Stimulated activated naive CD4-positive, alpha-beta T cell (primary cell): ENCODE measurements at places on chromosomes 2 and 18.

DNA sequence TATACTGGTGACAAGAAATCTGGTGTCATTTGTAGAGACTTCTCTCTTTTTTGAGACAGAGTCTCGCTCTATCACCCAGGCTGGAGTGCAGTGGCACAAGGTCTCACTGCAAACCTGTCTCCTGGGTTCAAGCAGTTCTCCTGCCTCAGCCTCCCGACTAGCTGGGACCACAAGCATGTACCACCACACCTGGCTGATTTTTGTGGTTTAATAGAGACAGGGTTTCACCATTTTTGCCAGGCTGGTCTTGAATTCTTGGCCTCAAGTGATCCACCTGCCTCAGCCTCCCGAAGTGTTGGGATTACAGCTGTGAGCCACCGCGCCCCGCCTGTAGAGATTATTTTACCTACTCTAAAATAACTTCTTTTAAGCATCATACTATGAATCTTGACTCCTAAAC lies 6.5 kb downstream of the HNRNPLL start:
- no peak for DNase-seq

DNA sequence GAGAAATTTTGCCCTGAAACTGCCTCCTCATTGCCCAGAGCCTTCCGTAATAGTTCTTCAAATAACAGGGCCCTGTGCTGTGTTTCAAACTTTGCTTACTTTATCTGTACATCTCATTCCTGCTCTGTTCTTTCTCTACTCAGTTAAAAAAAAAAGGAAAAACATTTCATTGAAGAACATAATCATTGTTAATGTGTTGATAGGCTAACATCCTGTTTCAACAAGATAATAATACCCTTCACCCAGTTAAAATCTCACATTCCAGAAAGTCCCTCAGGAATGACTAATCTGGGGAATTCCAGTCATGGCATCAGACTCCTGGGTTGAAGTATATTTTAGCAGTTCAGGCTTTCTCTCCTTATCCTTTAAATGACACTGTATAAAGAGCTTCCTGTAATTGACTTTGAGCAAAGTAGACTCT lies 45.6 kb upstream of the ITGAV start:
- no peak for DNase-seq

- no peak for DNase-seq
These were observed 274.4 kb upstream of the SLC14A2 start for GRCh38 chr18:45340884-45341283.

- no peak for DNase-seq
These were observed 81.9 kb downstream of the DGKD start for GRCh38 chr2:233436191-233436581.

GRCh38 chr18:33814546-33814945 lies 236.5 kb downstream of the ASXL3 start:
- DNase-seq = no peak

GRCh38 chr2:239341840-239342239 lies 59.0 kb downstream of the HDAC4 start:
- DNase-seq = no peak

DNA sequence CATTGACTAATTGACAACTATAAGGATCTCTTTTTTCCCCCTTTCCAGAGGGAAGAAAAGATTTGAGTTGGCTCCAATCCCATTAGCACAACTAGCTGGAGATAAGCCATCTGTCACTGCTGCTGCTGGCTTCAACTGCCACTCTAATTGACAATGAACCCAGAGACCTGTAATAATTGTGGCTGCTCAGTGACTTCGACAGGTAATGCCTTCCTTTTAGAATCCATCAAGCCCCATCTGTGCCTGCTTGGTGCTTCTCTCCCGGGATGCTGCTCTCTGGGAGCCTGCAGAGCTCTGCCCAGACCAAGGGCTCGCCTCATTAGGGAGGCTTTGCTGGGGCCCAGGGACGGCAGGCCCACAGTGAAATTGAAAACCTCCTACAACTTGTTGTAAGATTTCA lies 376.7 kb upstream of the SOX11 start:
- no peak for DNase-seq

GRCh38 chr2:88261725-88262124 lies 91.6 kb downstream of the THNSL2 start:
- no peak for DNase-seq

GRCh38 chr2:102106133-102106556 lies 36.4 kb upstream of the IL1R1 start:
- DNase-seq = no peak

- DNase-seq = no peak
These were observed 246.1 kb downstream of the TWIST2 start for GRCh38 chr2:239093952-239094351.

DNA sequence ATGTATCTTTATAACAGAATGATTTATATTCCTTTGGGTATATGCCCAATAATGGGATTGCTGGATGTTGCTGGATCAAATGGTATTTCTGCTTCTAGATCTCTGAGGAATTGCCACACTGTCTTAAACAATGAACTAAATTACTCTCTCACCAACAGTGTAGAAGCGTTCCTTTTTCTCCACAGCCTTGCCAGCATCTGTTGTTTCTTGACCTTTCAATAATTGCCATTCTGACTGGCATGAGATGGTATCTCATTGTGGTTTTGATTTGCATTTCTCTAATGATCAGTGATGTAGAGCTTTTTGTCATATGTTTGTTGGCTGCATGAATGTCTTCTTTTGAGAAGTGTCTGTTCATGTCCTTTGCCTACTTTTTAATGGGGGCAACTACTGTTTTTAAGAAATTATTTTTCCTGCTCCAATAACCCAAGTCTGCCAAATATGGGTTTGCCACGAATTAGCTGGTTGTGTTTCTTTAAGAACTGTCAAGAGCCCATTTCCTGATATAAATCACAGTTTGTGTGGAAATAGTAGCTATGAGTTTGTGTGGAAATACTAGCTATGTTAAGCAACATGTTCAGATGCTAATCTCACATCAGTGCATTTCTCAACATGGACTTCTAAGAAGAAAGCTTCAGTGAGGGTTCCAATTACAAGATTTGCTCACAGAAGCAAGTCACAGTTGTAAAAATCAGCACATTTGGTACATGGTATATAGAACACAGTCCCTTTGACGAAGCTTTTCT lies 259.4 kb downstream of the ANAPC1 start:
- no peak for DNase-seq

DNA sequence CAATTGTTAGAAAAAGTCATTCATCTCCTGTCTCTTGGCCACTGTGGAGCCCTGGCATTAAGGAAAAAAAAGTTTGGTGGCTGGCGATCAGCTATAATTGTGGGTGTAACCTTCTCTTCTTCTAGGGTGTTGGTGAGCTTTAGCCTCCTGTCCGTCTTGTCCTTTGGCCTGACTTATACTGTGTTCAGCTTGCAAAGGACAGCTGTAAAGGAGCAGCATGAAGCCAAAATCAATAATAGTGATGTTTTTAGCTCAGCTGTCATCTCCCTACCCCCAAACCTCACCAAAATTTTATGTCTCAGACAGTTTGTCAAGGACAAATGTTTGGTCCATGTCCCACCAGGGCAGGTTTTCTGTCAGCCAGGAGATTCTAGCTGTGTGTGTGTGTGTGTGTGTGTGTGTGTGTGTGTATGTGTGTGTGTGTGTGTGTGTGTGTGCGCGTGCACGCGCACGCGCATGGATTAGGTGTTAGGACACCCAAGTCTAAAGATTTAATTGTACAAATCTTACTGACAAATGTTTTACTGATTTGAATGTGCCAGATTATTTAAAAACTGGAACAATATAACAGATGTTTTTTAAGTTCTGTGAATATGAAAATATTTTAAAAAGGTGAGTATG lies 109.2 kb downstream of the PTPRM start:
- DNase-seq = no peak

GRCh38 chr2:47196499-47196898 lies 41.4 kb upstream of the STPG4 start:
- DNase-seq = no peak

DNA sequence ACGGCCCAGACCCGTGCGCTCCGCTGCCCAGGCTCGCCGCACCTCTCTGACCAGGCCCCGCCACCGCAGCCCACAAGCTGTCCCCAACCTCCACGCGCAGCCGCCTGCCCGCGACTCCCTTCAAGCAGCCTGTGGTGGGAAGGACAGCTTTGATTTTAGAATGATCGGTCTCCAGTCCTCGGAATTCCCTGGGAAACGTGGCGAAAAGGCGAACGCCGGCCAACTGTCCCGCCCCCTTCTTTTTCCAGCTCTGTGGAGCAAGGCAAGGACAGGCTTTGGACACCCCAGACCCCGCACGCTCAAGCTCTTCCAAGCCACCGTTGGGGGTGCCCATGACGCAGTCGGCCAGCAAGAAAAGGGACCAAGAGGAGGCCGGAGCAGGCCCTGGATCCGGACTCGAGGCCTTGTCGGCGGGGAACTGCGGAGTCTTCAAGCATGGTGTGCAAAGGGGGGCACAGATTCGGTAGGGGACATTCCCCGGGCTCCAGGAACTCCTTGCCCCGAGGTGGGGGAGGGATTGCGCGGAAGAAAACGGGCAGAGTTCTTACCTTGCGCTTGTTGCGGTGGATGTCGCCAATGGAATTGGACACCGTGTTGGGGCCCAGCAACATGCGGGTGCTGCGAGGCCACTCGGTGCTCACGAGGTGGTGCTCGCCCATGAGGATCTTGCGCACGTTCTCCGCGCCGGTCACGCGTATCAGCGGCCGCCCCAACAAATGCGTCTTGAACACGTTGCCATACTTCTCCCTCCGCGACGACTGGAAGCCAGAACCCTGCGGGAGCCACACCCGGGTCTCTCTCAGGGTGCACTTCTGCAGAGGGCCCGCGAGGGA lies 4.0 kb downstream of the CYP26B1 start:
- no peak for DNase-seq

DNA sequence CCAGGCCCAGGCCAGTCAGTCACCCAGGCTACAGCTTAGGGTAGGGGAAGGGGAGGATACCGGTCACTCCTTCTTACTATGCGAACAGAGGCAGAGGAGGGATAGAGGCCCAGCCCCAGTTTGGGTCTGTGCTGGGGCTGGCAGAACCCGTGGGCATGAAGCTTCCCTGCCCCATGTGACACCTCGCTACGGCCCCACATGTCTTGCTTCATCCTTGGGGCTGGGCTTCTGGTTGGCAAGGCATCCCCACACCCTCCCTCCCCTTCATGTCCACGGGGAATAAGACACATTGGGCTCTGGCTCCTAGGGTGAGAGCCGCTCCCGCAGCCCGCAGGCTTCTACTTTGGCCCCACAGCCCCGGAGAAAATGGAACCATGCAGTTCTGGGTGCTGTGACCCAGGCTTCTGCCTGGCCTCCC lies 32.4 kb downstream of the HS1BP3 start:
- DNase-seq = no peak

DNA sequence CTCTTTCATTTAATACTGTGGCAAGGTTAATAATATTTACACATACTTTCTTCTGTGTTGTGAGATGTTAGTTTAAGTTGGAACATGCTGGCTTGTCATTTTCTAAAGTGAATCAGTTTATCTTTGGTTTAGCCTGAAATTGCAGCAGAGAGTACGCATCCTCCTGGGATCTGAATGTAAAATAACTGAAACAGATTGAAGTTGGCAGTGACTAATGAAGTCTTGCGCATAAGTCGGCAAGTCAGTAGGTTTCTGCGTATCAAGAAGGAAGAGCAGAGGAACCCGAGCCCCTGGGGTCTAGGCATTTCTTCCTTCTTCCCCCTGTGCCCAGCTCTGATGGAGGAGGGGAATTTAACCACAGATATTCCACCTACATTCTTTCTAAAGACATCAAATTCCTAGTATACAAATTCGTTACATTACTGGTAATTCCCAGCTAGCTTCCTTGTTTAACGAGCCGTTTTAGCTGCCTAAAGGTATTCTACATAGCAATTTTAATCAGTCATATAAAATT lies 392.1 kb upstream of the RAB12 start:
- DNase-seq = no peak

GRCh38 chr2:18473241-18474181 lies 86.9 kb downstream of the RDH14 start:
- no peak for DNase-seq

DNA sequence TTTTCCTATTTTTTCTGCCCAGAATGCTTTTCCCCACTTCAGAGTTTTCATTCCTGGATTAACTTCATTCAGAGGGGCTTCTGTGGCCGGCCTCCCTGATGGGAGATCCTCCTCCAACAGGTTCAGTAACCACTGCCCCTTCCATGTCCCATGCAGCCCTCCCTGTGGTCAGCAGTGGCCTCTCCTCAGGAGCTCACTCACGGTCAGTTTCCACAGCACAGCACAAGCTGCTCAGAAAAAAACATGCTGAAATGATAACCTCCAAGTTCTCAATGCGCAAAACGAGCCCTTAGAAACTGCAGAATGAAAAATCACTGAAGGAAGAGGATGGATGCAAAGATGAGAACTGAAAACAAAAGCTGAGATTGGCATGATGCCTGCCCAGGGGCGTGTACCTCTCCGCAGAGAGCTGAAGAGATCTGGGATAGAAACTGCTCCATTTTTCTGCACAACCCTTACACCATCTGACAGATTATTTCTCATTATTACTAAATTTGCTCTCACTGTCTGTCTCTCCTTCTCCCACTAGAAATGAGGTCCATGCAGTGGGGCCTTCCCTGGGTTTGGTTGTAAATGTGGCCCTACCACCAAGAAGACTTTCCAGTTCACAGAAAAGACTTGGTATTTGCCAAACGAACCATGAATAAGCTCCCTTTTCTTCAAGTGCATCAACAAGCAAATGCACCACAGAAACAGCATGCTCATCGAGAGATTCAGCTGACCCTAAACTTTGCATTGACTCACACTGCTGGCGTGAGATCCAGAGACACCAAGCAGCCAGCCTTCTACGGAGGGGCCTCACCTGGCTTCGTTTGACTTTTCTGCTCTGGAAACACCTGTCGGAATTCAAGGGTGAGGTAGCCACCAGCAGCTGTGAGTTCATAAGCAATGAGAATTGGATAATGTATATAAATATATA lies 51.5 kb downstream of the TMEM18 start:
- DNase-seq = no peak

DNA sequence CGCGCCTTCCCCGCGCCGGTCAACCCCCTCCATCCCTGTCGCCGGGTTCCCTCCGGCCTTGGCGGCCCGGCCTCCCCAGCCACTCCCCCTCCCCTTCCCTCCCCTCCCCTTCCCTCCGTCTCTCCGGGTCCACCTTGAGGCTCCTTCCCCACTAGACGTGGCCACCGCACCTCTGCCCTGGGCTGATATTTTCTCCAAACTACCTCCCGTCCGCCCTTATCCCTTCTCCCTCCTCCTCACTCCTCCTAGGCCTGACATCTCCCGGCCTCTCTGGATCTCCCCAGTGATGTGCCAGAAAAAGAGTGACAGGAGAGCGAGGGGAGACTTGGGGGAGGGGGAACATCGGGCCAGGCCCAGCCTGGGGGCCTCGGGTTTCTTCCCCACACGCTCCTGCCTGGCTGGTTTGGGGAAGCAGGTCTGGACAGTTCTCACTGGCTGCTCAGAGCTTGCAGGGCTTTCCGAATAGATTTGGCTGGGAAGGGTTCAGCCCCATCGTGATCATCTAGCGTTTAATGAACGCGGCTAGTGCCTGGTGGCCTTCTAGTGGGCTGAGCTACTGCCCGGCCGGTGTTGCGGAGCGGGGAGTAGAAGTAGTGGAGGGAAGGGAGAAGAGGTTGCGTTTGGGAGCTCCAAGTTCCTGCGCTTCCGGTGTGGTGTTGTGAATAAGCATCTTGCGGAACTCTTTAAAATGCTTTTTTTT lies 641 bp downstream of the MAPRE3 start:
- DNase-seq = no peak
